Stimulated activated CD8-positive, alpha-beta memory T cell treated with anti-CD3 and anti-CD28 coated beads, Interleukin-15, amount 100 ng/mL, for 4 hours (primary cell): ENCODE measurements at places on chromosomes 6 and 20.

- DNase-seq: no peak
Observed at GRCh38 chr6:139885909-139886308, 511.5 kb upstream of the CITED2 start.

- no peak for DNase-seq
Observed at GRCh38 chr20:38501858-38502436, 29.3 kb downstream of the RALGAPB start.

- DNase-seq: no peak
Observed at GRCh38 chr6:92495242-92495641, 924.1 kb downstream of the EPHA7 start.

GRCh38 chr20:62902926-62903615 lies 23.2 kb downstream of the DIDO1 start:
- no peak for DNase-seq

DNA sequence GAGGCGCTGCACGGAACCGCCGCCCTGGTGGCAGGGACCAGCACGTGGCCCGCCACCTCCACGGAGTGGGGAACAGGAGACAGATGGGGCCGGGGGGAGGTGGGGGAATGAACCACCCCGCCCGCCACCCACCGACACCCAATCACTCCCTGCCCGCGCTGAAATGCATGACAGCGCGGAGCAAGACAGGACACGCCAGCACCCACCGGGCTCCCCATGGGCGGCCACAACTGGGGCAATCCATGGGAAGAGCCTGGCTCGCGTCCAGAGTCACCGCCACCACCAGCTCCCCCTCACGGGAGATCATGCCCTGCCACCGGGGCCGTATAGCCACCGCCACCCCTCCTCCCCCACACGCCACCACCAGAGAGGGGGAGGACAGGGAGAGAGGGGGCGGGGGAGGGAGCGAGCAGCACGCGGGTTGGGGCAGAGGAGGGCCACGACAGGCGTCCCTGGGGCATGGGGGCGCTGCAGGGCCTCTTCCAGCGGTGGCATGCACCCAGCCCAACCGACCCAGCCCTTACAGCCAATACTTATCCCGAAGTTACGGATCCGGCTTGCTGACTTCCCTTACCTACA lies 744.3 kb upstream of the DEFB115 start:
- no peak for DNase-seq

- DNase-seq: no peak
Observed at GRCh38 chr20:35180266-35180665, 8.4 kb downstream of the PROCR start.

DNA sequence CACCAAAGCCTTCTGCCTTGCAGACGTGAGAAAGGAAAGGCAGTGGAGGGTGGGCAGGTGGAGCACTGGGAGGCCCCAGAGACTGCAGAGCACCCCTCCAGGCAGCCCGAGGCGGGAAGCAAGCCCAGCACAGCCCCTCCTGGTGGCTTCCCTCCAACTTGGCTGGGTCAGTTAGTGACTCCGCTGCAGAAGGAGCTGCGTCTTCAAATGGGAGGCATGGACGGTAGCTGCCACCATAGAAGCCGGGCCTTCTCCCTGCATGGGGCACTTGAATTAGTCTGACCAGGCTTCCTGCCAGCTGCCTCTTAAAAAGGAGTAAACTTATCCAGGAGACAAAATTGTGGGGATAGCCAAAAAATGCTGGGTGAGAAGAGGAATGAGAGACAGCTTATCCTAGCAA lies 88.0 kb upstream of the RPS6KA2 start:
- no peak for DNase-seq
